ENCODE measurements at places on chromosomes 5 and 9. TPM values are rescaled to one million over a fixed set of nuclear protein-coding genes. Genes with fewer than 3 reads are reported as not detected.

JAKMIP2 gene
- 0.18 TPM for total RNA-seq

GRCh38 chr9:83065233-83065632 lies 2.3 kb upstream of the RASEF start:
- peaks cover 35% of the 10 kb centered on the region for H3K4me1 ChIP-seq
- H3K27me3 ChIP-seq = no peaks in the 10 kb centered on the region
- no peak overlapping the region for H3K4me3 ChIP-seq

GRCh38 chr5:174281089-174281760 lies 235.7 kb downstream of the NSG2 start:
- H3K27ac ChIP-seq = no peak overlapping the region
- H3K4me1 ChIP-seq = no peaks in the 10 kb centered on the region
- H3K4me3 ChIP-seq = no peak overlapping the region

DNA sequence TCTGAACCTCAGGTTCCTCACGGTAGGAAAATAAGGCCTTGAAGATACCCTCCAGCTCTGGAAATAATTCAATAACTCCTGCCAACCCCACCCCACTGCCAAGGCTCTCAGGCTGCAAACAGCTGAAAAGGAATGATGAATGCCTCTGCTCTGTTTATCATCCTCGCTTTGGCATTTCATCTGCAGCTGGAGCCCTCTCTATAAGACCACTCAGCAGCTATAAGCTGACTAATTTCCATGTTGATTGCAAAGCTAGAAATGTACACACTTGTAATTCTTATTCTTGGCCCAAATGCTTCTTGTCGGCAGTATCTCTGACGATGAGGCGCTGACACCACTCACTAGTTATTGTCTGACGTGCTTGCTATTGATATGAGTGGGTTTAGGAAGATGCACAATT lies 408.4 kb upstream of the NMUR2 start:
- DNase-seq = no peak
- no peaks in the 10 kb centered on the region for H3K36me3 ChIP-seq
- H3K27me3 ChIP-seq = no peaks in the 10 kb centered on the region
- H3K27ac ChIP-seq = no peak overlapping the region

- H3K4me1 ChIP-seq = no peaks in the 10 kb centered on the region
- no peaks in the 10 kb centered on the region for H3K36me3 ChIP-seq
- no peaks in the 10 kb centered on the region for H3K27me3 ChIP-seq
These were observed 146.4 kb upstream of the SMIM23 start for GRCh38 chr5:171639205-171639621.

ACTBL2 gene
- not detected for total RNA-seq

PCA3 gene
- total RNA-seq = not detected

DNA sequence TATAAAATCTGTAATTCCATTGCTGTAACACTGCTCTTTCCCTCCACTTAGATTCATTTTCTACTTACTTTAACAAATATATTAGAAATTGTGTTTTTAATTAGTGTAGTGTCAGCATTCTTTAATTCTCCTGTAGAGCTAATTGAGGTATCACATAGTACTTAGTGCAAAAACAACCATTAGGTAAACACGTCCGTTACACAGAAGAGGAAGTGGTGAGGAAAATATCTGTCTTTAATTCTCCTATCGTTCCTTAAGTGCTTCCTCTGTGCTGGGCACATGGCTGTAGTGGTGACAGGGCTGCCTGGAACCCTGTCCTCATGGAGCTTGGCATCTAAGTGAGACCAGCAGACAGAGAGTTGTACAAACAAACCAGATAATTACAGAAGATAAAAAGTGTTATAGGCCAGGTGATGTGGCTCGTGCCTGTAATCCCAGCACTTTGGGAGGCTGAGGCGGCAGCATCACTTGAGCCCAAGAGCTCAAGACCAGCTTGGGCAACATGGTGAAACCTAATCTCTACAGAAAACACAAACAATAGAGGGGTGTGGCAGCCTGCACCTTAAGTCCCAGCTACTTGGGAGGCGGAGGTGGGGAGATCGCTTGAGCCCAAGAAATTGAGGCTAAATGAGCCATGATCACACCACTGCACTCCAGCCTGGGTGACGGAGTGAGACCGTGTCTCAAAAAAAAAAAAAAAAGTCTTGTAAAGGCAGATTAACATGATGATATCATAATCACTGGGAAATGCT lies 36.4 kb downstream of the PARP8 start:
- H3K27ac ChIP-seq = no peak overlapping the region
- DNase-seq = no peak
- no peak overlapping the region for H3K4me3 ChIP-seq
- no peaks in the 10 kb centered on the region for H3K27me3 ChIP-seq
- no peaks in the 10 kb centered on the region for H3K36me3 ChIP-seq

DNA sequence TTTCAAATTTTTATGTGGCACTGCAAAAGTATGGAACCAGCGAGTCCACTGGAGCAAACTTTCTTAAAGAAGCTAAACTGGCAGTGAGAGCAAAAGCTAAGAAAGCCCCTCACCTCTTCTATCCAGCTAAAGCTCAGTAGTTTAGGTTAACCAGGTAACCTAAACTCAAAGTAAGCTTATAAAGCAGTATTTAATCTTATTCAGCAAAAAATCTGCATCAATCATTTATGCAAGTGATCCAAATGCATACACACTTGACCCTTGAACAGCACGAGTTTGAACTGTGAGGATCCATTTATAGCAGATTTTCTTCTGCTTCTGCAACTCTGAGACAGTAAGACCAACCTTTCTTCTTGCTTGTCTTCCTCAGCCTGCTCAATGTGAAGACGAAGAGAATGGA lies 363.8 kb upstream of the CDH18 start:
- no peaks in the 10 kb centered on the region for H3K36me3 ChIP-seq
- DNase-seq = no peak
- H3K4me1 ChIP-seq = peaks cover 11% of the 10 kb centered on the region
- H3K27me3 ChIP-seq = no peaks in the 10 kb centered on the region
- H3K27ac ChIP-seq = no peak overlapping the region

- no peaks in the 10 kb centered on the region for H3K4me1 ChIP-seq
- no peak overlapping the region for H3K4me3 ChIP-seq
- no peak for DNase-seq
- H3K36me3 ChIP-seq = no peaks in the 10 kb centered on the region
- H3K27me3 ChIP-seq = no peaks in the 10 kb centered on the region
These were observed 151.7 kb upstream of the POU5F2 start for GRCh38 chr5:93893075-93893474.

GRCh38 chr5:43437062-43437660 lies 25.0 kb upstream of the CCL28 start:
- DNase-seq = no peak
- no peak overlapping the region for H3K27ac ChIP-seq
- H3K4me3 ChIP-seq = no peak overlapping the region
- H3K36me3 ChIP-seq = no peaks in the 10 kb centered on the region

DNA sequence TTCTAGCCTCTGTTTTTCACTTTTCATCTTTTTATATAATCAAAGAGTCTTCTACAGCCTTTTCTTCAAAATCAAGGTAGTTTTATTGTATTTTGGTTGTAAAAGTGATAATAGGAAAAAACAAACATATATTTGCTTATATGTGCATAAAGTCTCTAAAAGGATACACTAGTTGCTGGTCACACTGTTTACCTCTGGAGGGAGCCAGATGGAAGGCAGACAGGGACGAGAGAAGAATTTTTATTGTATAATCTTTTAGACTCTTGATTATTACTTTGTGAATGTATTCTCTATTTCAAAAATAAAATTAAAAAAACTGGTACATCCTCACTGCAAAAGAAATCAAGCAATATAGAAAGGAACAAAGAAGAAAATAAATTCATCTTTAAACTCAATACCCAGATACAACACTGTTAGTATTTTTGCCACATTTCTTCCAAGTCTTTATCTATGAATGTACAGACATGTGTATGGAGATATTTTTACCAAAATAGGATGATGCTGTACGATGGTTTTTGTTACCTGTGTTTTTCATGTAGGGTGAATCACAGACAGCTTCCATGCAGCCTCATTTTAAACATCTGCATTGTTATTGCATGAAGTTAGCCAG lies 6.1 kb upstream of the RNF183 start:
- no peak for DNase-seq
- H3K4me1 ChIP-seq = no peaks in the 10 kb centered on the region
- H3K4me3 ChIP-seq = no peak overlapping the region
- no peaks in the 10 kb centered on the region for H3K36me3 ChIP-seq

GRCh38 chr9:69149321-69149807 lies 24.7 kb upstream of the TJP2 start:
- no peak for DNase-seq
- H3K4me1 ChIP-seq = no peaks in the 10 kb centered on the region
- H3K27me3 ChIP-seq = no peaks in the 10 kb centered on the region
- peak overlapping the region; percentile 3 for H3K27ac ChIP-seq
- peaks cover 27% of the 10 kb centered on the region for H3K36me3 ChIP-seq
- H3K4me3 ChIP-seq = no peak overlapping the region

CCDC192 gene
- not detected for total RNA-seq

DNA sequence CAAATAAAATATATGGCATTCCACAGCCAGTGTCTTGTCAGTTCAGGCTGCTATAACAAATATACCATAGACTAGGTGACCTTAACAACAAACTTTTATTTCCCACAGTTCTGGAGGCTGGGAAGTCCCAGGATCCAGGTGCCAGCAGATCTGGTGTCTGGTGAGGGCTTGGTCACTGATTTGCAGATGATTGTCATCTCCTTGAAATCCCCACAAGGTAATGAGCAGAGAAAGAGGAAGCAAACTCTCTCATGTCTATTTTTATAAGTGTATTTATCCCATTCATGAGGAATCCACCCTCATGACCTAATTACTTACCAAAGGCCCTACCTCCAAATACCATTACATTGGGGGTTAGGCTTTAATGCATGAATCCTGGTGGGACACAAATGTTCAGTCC lies 663.2 kb downstream of the TLR4 start:
- no peaks in the 10 kb centered on the region for H3K27me3 ChIP-seq
- DNase-seq = no peak
- no peaks in the 10 kb centered on the region for H3K4me1 ChIP-seq
- no peak overlapping the region for H3K27ac ChIP-seq
- no peak overlapping the region for H3K4me3 ChIP-seq

DNA sequence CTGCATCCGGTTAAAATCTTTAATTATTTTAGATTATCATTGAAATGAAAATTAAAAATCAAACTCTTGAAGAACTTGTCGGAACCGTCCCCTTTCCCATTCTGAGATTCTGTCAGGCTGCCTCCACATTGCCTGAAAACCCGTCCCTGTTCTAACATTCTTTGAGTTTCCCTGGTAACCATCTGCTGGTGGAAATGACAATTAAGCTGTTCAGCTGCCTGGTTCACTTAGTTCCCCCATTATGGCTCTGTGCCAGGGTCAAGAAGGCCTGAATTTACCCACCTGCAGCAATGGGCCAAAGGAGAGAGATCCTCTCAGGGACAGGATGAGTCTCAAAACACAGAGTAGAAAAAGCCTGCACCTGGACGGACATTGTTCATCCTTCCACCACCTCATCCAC lies 11.8 kb upstream of the TCOF1 start:
- H3K27me3 ChIP-seq = no peaks in the 10 kb centered on the region
- peaks cover 4% of the 10 kb centered on the region for H3K4me1 ChIP-seq
- H3K4me3 ChIP-seq = no peak overlapping the region
- no peak overlapping the region for H3K27ac ChIP-seq
- DNase-seq = no peak

DNA sequence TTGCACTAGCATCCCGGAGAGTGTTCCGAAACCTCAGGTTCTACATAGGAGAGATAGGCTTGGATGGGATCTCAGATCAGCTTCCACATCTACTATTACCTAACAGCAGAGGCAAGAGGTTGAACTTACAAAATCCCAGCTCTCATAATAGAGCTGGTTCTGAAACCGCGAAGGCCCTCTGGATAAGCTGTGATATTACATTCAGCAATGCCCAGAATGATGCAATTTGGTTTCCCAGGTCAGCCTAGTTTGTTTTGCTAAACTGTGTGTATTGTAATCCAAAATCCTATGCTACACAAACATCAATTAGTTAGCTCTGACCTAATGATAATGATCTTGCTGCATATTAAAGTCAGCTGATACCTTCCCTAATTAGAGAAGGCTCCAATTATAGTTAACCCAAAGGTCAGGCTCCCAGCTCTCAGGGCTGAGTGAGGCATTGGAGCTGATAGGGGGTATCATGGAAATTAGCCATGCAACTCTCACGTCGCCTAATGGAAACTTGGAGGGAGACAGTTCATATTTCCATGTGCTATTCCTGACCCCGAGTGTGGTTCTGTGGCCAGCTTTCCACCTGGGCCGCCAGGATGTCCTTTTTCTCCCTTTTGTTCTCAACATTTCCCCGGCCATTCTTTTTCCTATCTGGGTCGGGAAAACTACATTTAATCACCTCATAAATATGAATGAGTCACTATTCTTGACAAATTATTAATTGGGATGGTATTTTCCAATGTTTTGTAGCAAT lies 278.4 kb upstream of the IRX1 start:
- no peak for DNase-seq
- no peaks in the 10 kb centered on the region for H3K4me1 ChIP-seq
- no peak overlapping the region for H3K27ac ChIP-seq
- no peak overlapping the region for H3K4me3 ChIP-seq
- no peaks in the 10 kb centered on the region for H3K36me3 ChIP-seq
- H3K27me3 ChIP-seq = peaks cover 2% of the 10 kb centered on the region

- H3K4me3 ChIP-seq = no peak overlapping the region
- peaks cover 36% of the 10 kb centered on the region for H3K4me1 ChIP-seq
- no peaks in the 10 kb centered on the region for H3K36me3 ChIP-seq
- H3K27ac ChIP-seq = peak overlapping the region; percentile 81
These were observed 3.9 kb downstream of the NIPAL4 start for GRCh38 chr5:157463621-157464518.

DNA sequence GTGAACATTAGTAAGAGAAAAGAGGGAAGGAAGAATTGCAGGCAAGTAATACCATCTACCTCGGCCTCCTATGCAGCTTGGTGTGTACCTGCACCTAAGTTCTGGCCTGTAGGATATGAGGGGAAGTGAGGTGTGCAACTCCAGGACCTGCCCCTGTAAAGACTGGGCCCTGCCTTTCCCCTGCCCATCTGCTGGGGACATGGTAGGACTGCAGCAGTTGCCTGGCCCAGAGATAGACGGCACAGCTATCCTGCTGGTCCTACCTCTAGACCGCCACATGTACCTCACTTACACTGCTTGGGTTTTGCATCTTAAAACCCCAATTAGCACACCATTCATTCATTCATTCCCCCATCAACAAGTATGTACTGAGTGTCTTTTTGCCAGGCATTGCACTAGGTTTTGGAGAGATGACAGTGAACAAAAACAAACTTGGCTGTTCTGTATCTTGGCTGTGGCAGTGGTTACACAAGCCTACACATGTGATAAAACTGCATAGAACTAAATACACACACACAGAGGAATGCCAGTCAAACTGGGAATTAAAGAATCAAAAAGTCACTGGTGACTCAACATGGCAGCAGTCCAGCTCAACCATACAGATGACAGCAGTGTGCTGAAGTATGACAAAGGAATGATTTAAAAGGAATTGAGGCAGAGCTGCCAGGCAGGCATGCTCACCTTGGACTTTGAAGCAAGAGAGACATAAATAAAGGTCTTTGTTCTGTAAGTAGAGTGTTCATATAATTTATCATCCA lies 23.3 kb upstream of the MGAT1 start:
- peak overlapping the region; percentile 78 for H3K27ac ChIP-seq
- peaks cover 30% of the 10 kb centered on the region for H3K4me1 ChIP-seq
- no peaks in the 10 kb centered on the region for H3K36me3 ChIP-seq
- no peak for DNase-seq

- H3K4me1 ChIP-seq = no peaks in the 10 kb centered on the region
- H3K27me3 ChIP-seq = no peaks in the 10 kb centered on the region
- no peak overlapping the region for H3K27ac ChIP-seq
- H3K36me3 ChIP-seq = no peaks in the 10 kb centered on the region
- no peak for DNase-seq
- no peak overlapping the region for H3K4me3 ChIP-seq
These were observed 60.6 kb upstream of the TRPC7 start for GRCh38 chr5:136425921-136426320.
